Suppressor macrophage (primary cell): ENCODE measurements at places on chromosomes 6 and 20.

GRCh38 chr20:58518896-58519593 is 3.8 kb upstream of the APCDD1L start:
- no peak for DNase-seq

DNA sequence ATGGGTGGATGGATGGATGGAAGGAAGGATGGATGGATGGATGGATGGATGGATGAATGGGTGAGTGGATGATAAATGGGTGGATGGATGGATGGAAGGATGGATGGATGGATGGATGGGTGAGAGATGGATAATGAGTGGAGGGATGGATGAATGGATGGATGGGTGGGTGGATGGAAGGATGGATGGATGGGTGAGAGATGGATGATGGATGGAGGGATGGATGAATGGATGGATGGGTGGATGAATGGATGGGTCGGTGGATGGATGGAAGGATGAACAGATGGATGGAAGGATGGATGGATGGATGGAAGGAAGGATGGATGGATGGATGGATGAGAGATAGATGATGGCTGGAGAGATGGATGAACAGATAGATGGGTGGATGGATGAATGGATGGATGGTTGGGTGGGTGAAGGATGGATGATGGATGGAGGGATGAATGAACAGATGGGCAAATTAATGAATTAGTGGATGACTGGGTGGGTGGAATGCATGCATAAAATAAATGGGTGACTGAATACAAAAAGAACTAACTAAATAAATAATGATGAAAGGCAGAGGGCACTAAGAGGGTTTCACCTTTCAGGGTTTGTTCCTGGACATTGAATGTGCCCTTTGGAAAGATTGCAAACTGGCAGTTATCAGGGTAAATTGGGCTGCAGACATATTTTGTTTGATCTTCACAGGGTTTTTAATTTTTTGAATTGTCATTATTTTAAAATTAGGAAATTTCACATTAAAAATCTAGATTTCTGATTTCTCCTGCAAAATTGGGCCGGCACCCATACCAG is 50.9 kb upstream of the PTPN1 start:
- no peak for DNase-seq

- DNase-seq, result no peak
These were observed 31.6 kb downstream of the GJA10 start for GRCh38 chr6:89925826-89926225.

GRCh38 chr6:36913082-36913481 is 27.3 kb downstream of the C6orf89 start:
- no peak for DNase-seq

- no peak for DNase-seq
These were observed 312.4 kb downstream of the RNGTT start for GRCh38 chr6:88650979-88651378.
